ENCODE measurements at places on chromosomes 3 and 15.

- H3K4me3 ChIP-seq: no peak overlapping the region
- H3K27ac ChIP-seq: no peak overlapping the region
- no peak for DNase-seq
- no peaks in the 10 kb centered on the region for H3K27me3 ChIP-seq
- no peaks in the 10 kb centered on the region for H3K4me1 ChIP-seq
Measured at GRCh38 chr3:88528494-88528893, 378.7 kb downstream of the C3orf38 start.

DNA sequence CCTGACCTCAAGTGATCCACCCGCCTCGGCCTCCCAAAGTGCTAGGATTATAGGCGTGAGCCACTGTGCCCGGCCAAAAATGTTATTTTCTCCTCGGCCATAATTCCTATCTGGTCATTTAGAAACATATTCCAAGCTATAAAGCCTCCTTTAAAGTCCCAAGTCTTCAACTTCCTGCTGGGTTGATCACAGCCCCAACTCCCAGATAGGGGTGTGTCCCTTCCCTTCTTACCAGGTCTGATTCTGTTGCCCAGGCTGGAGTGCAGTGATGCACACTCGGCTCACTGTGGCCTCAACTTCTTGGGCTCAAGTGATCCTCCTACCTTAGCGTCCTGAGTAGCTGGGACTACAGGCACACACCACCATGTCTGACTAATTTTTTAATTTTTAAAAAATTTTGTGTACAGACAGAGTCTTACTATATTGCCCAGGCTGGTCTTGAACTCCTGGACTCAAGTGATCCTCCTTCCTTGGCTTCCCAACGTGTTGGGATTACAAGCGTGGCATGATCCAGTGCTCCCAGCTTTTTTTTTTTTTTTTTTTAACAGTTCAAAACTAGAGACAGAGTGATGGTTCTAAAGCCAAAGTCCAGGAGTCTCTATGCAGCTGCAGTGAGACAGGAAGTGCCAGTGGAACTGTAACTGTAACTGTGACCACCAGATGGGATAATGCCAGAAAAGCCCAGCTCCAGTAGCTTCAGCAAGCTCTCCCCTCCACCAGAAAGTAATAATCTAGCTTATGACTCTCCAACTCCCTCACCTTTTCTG, 8.2 kb upstream of the PRKAR2A start:
- H3K27me3 ChIP-seq: no peaks in the 10 kb centered on the region
- no peak for DNase-seq
- no peak overlapping the region for H3K27ac ChIP-seq
- no peaks in the 10 kb centered on the region for H3K4me1 ChIP-seq
- no peak overlapping the region for H3K4me3 ChIP-seq

DNA sequence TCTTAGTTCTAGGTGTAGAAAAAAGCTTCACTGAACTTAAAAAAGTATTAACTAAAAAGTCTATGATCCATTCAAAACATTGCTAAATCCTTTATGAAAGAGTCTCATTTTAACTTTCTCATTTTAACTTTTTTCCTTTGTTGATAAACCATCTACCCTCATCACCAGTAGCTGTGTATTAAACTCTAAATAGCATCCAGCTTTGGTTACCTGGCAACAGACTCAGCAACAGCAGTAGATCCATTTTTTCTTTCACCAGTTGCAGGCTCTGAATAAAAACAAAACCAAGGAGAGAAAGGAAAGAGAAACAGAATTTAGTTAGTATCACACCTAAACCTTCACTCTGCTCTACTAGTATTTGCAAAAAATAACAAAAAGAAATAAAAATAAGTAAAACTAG, 51.6 kb downstream of the TP53BP1 start:
- H3K36me3 ChIP-seq: peaks cover 13% of the 10 kb centered on the region
- H3K27ac ChIP-seq: peak overlapping the region; percentile 87
- no peak overlapping the region for H3K4me3 ChIP-seq
- H3K27me3 ChIP-seq: no peaks in the 10 kb centered on the region
- no peak for DNase-seq

- no peak overlapping the region for H3K4me3 ChIP-seq
- no peak overlapping the region for H3K27ac ChIP-seq
- no peaks in the 10 kb centered on the region for H3K36me3 ChIP-seq
- no peak for DNase-seq
Measured at GRCh38 chr15:69820819-69821218, 276.9 kb downstream of the TLE3 start.

- peaks cover 15% of the 10 kb centered on the region for H3K36me3 ChIP-seq
- peaks cover 22% of the 10 kb centered on the region for H3K4me1 ChIP-seq
- H3K27me3 ChIP-seq: no peaks in the 10 kb centered on the region
- DNase-seq: no peak
- no peak overlapping the region for H3K4me3 ChIP-seq
Measured at GRCh38 chr3:99859825-99860224, 42.2 kb downstream of the CMSS1 start.

- H3K4me3 ChIP-seq: no peak overlapping the region
- H3K36me3 ChIP-seq: no peaks in the 10 kb centered on the region
- no peak for DNase-seq
- H3K27me3 ChIP-seq: no peaks in the 10 kb centered on the region
Measured at GRCh38 chr3:164918905-164919304, 159.4 kb downstream of the SI start.

DNA sequence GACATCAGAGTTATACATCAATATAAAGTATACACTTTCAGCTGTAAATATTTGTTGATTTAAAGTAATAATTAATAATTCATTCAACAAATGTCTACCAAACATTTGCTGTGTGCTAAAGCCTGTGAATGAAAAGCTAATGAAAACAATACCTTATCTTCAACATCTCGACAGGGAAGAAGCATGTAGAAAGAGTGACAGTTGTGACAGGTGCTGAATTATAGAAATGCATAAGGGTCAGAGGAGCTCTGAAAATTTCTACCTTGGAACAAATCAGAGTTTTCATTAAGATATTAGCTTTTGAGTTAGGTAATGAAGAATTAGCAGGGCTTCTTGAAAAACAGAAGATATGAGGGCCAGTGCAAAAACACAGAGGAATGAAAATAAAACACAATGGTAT, 739.2 kb downstream of the VGLL3 start:
- no peaks in the 10 kb centered on the region for H3K27me3 ChIP-seq
- no peaks in the 10 kb centered on the region for H3K4me1 ChIP-seq
- DNase-seq: no peak
- H3K36me3 ChIP-seq: no peaks in the 10 kb centered on the region
- no peak overlapping the region for H3K27ac ChIP-seq
